ENCODE measurements at places on chromosomes 16 and 17.

DNA sequence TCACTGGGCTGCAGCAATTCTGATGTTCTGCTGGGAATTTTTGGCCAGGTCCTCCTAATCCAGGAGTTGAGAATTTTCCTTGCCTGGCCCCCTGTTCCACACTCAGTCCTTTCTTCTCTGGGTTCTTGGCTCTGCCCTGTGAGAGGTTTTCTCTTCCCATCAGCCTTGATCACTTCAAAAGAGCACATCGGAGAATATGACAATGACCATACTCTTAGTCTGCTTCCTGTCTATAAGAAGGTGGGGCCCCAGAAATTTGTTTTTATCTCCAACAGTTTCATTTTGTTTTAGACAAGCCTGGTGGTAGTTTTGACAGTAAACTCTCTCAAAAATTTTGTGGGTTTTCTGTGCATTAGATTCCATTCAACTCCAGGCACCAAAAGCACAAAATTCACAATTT lies 70.7 kb downstream of the C17orf67 start:
- no peak for DNase-seq

DNA sequence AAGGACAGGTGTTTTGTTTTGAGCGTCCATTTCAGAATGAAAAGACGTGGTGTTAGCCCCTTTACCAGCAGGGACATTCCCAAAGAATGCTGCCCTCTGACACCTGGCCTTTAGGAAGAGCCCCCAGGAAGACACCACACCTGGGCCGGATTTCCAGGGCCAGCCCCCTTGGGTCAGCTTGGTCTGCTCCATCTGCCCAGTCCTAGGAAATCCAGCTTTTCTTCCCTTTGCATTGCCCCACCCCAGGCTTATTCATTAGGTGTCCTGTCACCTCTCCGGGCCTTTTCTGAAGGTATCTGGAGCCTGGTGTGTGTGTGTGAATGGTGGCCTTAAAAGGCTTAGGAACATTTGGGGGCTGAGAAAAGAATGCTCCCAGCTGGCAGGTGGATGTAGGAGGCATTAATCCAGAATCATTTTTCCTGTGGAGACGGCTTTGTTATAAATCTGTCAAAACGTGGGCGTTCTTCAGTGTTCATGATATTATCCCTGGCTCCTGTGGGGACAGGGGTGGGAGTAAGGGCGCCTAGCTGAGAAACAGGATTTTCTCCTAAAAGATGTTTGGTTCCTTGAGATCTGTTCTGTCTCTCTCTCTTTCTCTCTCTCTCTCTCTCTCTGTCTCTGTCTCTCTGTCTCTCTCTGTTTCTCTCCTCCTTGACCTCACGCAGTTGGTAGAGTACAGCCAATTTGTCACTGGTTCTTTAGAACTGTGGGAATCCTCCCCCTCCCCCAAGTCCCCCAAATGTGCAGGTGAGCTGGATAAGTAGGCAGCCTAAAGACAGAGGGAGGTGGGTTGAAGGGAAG lies 84.0 kb downstream of the NTN1 start:
- no peak for DNase-seq

DNA sequence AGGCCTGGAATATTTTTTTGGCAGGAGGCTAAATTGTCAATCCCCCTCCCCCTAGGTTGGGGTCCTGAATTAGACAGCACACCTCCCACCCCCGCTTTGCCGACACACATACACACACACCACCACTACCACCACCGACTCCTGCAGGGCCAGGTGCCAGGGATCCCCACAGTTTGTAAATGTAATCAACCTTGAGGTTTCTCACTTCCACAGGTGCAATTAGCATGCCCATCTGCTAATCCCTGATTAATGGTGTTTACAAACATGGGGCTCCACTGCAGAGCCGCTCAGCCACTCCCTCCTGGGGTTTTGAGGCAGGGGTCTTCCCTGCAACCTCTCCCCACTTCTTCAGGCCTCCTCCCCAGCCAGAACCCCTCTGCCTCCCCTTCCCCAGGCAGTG lies 11.8 kb downstream of the MRM1 start:
- no peak for DNase-seq

GRCh38 chr16:35565626-35566025 lies 2106.2 kb downstream of the TP53TG3F start:
- no peak for DNase-seq

DNA sequence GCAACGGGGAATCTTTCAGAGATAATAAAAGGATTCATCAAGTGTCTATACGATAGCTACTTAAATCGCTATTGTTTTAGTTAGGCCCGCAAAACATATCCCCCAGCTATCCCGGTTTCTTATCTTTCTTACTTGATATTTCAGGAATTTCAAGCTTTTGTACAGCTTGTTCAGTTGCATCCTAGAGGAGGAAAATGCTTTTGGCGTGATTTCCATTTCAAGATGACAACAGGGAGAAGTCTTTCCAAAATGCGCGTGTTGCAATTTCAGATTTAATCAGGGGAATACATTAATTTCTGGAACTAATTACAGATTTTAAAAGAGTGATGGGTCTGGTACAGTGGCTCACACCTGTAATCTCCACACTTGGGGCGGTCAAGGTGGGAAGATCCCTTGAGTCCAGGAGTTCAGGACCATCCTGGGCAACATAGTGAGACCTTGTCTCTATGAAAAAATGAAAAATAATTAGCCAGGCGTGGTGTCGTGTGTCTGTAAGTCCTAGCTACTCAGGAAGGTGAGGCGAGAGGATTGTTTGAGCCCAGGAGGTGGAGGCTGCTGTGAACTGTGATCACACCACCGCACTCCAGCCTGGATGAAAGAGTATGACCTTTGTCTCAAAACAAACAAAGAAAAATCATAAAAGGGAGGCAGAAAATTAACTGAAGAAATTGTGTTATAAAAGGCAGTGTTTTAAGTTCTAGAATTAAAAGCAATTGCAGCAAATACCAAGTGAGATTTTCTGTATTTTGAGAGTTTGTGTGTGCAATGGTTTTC lies 546.1 kb downstream of the MAF start:
- no peak for DNase-seq

GRCh38 chr16:83619381-83620150 lies 188.2 kb upstream of the HSBP1 start:
- DNase-seq, result no peak
